ENCODE measurements at places on chromosomes 2 and 18. TPM values are rescaled to one million over a fixed set of nuclear protein-coding genes. Genes with fewer than 3 reads are reported as not detected.
A peak's percentile ranks its signal among the peaks of the same experiment; 100 is the strongest.

DNAH7 gene
- 0.35 TPM for total RNA-seq

LIMS3 gene
- not detected for total RNA-seq

SETBP1 gene
- total RNA-seq = 17.3 TPM

KCNG2 gene
- total RNA-seq = not detected

MREG gene
- total RNA-seq = 6.2 TPM

TRIP12 gene
- 79.9 TPM for total RNA-seq

GRCh38 chr2:149617476-149617875, 29.9 kb upstream of the MMADHC start:
- DNase-seq = no peak

DNA sequence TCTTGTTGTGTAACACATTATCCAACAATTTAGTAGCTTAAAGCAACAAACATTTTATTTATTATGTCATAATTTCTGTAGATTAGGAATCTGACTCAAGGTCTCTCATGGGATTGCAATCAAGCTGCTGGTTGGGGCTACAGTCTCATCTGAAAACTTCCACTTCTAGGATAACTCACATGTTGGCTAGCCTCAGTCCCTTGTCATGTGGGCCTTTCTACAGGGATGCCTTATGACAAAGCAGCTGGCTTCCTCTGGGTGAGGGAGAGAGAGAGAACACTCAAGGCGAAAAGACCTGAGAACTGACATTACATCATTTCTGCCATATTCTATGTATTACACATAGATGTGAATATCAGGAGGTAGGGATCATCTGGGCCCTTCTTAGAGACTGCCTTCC, 317.9 kb upstream of the VRK2 start:
- no peak for DNase-seq

GRCh38 chr2:147433822-147434221, 411.0 kb upstream of the ACVR2A start:
- DNase-seq = peak; percentile 87

GRCh38 chr2:232502911-232503808, 15.5 kb upstream of the ECEL1 start:
- DNase-seq = peak; percentile 52

DNA sequence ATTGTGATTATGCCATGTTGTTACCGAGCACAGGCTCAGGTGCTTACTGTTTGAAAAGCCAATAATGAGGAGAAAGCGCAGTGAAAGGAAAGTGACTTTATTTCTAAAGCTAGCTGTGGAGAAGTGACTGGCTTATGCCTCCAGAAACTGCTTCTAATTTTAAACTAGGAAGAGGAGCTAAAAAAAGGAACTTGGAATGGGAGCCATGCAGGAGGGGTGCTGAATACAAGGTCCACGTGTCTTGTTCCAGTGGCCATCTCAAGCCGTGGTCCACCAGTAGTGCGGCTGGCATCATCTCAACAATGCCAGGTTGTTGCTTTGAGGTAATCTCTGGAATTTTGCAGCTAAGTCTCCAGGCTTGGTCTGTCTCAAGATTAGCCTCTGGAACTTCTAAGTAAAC, 282.0 kb downstream of the THSD7B start:
- no peak for DNase-seq

DNA sequence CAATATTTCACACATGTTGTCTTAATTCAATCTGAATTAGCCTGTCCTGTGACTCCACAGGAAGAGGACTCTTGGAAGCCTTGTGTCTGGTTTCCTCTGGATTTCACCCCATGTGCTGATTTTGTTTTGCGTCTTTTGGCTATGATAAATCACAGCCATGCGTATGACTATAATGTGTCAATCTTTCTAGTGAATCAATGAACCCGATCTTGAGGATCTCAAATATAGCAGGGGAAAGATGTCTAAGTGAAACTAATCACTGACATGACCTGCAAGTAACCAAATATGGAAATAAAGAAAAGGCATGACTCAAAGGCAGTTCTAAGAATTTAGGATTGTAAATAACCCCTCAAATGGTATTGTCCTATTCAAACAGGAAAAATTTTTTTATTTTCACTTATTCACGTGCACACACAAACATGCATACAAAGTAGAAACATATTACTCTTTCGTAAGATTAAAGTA, 8.2 kb downstream of the WDFY1 start:
- no peak for DNase-seq
